Posterior cingulate gyrus (tissue), 11 donors: ENCODE measurements at places on chromosomes 4 and X.
A peak's percentile ranks its signal among the peaks of the same experiment; 100 is the strongest.

- peak; percentile 29 for DNase-seq
Observed at GRCh38 chr4:76147454-76148141, 599 bp downstream of the NUP54 start.

DNA sequence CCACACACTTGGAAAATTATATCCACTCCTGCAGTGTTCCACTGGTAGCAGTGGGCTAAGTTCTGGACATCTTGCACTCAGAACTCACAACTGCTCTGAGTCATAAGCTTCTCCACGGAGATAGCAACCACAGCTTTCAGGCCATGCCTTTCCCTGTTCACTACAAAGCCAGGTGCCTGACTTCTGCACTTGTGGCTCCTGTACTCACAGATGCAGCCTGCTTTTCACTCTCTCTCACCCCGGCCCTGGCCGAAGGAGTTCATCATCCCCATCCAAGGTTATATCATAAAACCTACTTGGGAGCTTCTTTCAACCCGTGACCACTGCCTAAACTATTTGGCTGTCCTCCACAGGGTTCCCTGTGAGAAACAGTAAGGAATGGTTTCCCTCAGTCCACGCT is 999.4 kb downstream of the GLUD2 start:
- DNase-seq: no peak

DNA sequence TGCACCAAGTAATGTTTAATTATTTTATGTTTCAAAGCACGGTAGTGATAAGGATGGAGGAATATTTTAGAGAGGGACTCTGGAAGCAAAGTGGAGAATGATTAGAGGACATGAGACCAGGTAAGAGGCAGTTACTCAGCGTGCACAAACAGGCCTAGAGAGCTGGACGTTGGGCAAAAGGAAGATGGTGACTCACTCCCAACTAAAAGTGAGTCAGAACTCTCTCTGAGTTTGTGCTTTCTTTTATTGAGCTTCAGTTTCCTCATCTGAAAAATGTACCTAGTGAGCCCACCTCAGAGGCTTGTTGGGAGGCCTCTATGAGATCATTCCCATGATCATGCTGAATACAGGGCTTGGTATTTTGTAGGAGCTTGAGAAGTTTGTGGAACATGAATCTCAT is 1.6 kb upstream of the ZC4H2 start:
- DNase-seq: no peak

DNA sequence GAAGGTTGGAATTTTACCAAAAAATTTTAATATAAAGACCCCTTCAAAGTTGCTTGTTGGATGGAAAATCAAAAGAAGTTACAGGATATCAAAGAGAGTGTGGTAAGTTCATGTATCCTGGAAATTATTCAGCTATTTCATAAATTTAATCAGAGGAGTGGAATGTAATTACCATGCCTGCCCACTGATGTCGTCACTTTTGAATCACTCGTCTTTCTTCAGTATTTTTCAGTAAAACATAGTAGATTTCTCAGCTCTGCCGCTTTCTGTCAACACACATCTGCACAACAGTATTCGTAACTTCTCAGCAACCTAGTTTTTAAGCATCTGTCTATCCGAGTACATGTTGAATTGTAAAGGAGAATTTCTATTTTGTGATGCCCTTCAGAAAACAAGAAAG is 2163.0 kb upstream of the AGA start:
- DNase-seq: no peak

GRCh38 chr4:81527709-81528108 is 56.0 kb upstream of the RASGEF1B start:
- no peak for DNase-seq

GRCh38 chrX:48957477-48957826 is at the start of gene OTUD5:
TSS of gene OTUD5 (minus strand) at chrX:48957607. CDS start at chrX:48957570, 37 bp downstream.
- DNase-seq: peak; percentile 93

GRCh38 chr4:142085513-142086292 is 449.3 kb downstream of the IL15 start:
- DNase-seq: no peak

DNA sequence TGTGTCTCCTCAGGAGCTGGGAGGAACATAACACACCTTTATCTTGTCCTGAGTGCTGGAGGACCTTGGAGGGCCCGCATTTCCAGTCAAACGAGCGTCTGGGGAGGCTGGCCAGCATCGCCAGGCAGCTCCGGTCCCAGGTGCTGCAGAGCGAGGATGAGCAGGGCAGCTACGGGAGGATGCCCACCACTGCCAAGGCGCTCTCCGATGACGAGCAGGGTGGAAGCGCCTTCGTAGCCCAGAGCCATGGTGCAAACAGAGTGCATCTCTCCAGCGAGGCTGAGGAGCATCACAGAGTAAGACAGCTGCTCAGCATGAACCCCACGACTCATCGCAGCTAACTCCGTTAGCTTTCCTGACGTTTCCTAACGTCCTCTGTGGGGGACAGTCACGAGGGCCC is 430 bp downstream of the TRIML1 start:
- DNase-seq: no peak

DNA sequence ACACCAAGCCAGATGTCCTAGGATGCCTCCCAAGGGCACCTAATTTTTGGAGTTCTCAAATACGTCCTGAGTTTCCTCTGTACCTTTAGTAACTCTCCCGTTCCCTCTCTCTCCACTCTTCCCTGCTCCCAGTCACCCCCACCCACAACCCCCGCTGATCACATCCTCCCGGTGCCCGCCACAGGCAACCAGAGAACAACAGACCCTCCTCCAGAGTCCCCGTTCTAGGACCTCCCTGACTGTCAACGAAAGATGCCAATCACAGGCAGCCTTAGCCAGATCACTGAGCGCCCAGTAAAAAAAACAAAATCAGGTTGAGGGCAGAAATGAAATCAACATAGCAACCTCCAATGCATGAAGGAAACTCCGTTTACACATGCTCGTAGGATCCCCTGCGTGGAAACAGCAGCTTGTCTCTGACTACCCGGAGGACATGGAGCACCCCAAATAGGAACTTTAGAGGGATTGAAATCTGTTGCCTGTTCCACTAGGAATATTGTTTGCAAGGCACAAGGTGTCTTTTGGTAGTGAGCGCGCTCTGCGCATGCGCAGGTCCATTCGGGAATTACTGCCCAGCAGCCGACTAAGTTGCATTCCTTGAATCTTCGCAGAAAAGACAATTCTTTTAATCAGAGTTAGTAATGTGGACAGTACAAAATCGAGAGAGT is at the start of gene GABRB1:
Gene GABRB1 (plus strand): TSS at position 557 of the 668 bp plus-strand sequence.
- peak; percentile 97 for DNase-seq

GRCh38 chrX:40543661-40544328 is 37.0 kb upstream of the ATP6AP2 start:
- DNase-seq: no peak

- no peak for DNase-seq
Observed at GRCh38 chr4:187256897-187257296, 533.2 kb upstream of the FAT1 start.

DNA sequence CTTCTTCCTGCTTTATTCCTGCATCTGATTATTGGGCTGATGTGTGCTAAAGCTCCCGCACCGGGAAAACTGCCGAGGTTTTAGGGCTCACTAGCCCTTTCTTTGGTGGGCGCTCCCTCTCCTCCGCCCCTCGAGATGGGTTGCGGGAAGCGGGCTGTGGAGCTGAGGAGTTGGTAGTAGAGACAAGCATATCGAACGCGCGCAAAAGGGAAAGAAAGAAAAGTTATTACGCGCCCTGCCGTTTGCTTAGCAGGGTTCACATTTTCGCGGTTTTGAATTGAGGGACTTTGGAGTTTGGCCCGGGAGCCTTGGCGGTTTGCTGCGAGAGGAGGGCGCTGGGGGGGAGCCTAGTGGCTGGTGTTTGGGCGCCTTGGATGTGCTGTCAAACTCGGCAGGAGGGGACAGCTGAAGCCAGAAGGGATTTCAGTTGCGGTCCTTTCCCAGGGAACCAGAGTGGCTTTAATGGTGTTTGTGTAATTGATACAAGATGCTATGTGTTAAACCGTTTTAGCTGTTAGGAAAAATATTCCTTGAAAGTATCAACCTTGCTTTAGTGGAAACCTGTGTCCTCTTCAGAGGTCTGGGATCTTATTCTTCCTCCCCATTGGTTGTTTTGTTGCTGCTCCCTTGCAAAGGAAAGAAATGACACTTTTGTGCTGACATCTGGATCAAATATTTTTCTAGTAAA is 1.1 kb downstream of the GAB1 start:
- DNase-seq: peak; percentile 62
